RPMI8226 (cell line): ENCODE measurements at places on chromosomes 3 and 15.

- no peak for DNase-seq
Measured at GRCh38 chr3:69997631-69998307, 1.8 kb upstream of the SAMMSON start.

GRCh38 chr3:112424394-112424793 lies 74.9 kb downstream of the BTLA start:
- DNase-seq: no peak

GRCh38 chr3:40255532-40255931 lies 54.0 kb upstream of the EIF1B start:
- no peak for DNase-seq

- DNase-seq: no peak
Measured at GRCh38 chr3:125003369-125003853, 52.4 kb downstream of the HEG1 start.

GRCh38 chr15:55277116-55277564 lies 12.5 kb downstream of the RAB27A start:
- no peak for DNase-seq

GRCh38 chr15:43230640-43231115 lies 9.9 kb upstream of the EPB42 start:
- no peak for DNase-seq

- no peak for DNase-seq
Measured at GRCh38 chr3:74921676-74922075, 307.2 kb upstream of the CNTN3 start.

DNA sequence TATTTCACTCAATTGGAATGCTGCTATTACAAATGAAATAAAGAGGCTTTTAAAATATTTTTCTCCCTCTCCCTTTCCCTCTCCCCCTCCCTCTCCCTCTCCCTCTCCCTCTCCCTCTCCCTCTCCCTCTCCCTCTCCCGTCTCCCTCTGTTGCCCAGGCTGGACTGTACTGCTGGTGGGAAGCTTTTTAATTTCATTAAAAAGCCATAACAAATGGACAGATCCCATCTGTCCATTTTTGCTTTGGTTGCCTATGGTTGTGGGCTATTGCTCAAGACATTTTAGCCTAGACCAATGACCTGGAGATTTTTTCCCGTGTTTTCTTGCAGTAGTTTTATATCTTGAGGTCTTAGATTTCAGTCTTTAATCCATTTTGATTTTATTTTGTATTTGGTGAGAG lies 107.2 kb upstream of the LRRC3B start:
- no peak for DNase-seq

GRCh38 chr15:67805008-67805665 lies 20.2 kb upstream of the SKOR1 start:
- DNase-seq: no peak

- DNase-seq: no peak
Measured at GRCh38 chr3:10367506-10367905, 46.6 kb upstream of the SEC13 start.

- no peak for DNase-seq
Measured at GRCh38 chr3:197216914-197217313, 81.5 kb downstream of the DLG1 start.

DNA sequence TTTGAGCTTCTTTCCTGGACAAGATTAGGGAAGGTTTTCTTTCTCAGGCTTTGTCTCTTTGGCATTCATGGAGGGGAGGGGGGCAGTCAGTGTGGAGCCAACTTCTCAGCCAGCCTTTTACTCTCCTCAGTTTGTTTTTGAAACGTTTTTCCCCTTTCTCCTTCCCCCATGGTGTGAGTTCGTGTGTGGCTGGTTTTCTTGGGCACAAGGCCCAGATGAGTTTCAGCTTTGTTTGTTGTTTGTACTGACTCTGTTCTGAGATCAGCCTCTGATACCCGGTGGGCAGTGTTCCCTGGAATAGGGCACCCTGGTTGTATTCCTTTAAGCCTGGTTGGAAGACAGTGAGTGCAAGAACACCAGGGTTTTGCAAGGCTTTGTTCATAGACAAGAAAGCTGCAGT lies 168.2 kb upstream of the RARB start:
- no peak for DNase-seq

- DNase-seq: no peak
Measured at GRCh38 chr3:113834983-113835382, 3.6 kb upstream of the GRAMD1C start.

GRCh38 chr3:50873376-50874157 lies 198.8 kb downstream of the DOCK3 start:
- no peak for DNase-seq

GRCh38 chr3:194682694-194683310 lies 2.9 kb upstream of the FAM43A start:
- DNase-seq: peak; percentile 87

- no peak for DNase-seq
Measured at GRCh38 chr15:78950902-78951840, 6.3 kb upstream of the CTSH start.

GRCh38 chr3:30934208-30934550 lies 39.7 kb upstream of the GADL1 start:
- peak; percentile 41 for DNase-seq

DNA sequence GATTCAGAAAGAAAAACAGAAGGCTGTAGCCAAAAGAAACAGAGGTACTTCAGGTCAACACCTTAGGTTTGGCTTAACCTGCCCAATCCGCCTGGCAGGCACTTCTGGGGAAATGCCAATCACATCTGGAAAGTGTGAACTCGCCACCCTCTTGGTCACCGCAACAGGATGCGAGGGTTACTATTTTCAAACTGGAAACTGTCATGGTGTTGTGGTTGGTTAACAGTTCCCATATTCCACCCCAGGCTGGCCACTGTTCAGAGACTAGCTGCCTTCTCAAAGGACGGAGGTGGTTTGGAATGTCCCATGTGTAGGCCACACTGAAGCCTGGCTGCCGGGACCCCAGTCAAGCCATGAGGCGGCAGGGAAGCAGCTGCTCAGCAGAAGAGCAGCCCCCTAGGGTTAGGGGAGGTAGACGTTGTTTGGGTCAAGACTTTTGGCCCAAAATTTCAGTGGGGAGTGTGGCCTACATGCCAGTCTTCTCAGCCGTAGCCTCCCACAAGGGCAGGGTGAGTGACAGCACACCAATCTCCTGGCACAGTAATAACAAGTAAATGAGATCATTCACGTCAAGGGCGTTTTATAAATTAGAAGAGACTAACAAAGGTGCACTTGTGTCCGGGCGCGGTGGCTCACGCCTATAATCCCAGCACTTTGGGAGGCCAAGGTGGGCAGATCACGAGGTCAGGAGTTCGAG lies 54.6 kb downstream of the UMPS start:
- peak; percentile 97 for DNase-seq

DNA sequence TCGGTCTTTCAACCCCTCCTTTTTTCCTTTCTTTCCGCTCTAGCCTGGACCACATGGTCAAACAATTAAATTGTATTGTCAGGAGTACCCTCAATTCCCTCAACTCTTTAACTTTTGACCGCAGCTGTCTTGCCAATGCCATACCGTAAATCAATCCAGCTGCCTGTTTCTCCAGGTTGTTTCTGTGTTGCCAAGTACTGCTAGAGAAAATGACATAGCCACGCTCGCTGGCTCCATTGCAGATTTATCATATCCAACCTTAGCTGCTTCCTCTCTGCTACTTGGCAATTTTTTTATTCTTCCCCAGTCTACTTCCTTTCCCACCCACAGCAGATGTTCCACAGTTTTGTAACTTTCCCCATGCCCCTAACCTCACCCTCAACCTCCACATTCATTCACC lies 60.0 kb downstream of the ZNF385D start:
- no peak for DNase-seq

- DNase-seq: peak; percentile 63
Measured at GRCh38 chr15:38130740-38131498, 121.7 kb upstream of the SPRED1 start.

DNA sequence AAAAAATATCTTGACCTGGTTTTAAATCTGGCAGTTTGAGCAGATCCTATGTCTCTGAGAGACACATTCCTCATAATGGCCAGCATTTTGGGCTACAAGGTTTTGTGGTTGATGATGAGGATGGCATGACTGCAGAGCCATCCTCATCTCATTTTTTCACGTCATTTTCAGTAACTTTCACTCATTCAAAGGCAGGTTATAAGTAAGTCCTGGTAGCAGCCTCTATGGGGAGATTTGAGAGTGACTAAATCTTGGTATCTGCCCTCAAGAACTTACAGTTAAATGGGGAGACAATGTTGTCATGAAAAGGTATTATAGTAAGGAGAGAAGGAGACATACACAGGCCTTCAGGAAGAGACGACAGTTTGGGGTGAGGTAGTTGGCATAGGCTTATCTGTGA lies 14.5 kb downstream of the TIGIT start:
- no peak for DNase-seq

DNA sequence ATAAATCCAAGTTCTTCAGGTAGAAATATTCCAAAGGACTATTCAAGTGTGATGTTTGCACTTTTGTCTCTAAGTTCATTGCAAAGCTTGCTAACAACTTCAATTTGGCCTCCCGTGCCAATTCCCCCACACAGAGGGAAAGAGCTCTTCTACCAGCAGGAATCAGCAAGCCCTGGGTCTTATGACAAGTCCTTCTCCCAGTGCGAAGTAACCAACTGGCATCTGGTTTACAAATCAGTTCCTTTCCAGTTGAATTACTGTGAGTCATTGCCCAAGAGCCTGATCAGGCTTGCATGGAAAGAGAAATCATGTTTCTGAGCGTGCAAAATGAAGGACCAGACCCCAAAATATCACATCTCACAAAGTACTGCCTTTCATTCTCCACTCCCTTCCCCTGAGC lies 62.7 kb upstream of the SLCO3A1 start:
- no peak for DNase-seq
